Stimulated activated CD4-positive, alpha-beta T cell treated with anti-CD3 and anti-CD28 coated beads, Interleukin-12 subunit alpha, Interleukin-12 subunit beta, amount 100 ng/mL, for 48 hours (primary cell): ENCODE measurements at places on chromosomes 1 and 21.

DNA sequence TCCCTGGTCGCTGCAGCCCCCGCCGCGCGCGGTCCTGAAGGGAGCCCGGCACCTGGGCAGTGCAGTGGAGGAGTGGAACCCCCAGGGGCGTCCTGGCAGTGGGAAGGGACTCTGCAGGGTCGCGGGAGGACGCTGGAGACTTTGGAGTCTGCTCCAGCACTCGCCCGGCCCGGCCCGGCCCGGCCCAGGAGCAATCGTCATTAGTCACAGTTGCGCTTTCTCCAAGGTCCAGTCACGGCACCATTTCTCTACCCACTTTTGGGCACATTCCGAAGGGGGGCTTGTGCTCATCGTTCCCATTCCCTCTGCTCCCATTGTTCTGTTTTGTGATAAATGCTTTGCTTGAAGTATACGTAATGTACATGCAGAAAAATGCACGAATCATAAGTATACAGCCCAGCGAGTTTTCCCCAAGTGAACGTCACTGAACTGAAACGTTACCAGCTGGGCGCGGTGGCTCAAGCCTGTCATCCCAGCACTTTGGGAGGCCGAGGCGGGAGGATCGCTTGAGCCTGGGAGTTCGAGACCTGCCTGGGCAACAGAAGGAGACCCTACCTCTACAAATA is 999 bp downstream of the THAP3 start:
- DNase-seq, result no peak

DNA sequence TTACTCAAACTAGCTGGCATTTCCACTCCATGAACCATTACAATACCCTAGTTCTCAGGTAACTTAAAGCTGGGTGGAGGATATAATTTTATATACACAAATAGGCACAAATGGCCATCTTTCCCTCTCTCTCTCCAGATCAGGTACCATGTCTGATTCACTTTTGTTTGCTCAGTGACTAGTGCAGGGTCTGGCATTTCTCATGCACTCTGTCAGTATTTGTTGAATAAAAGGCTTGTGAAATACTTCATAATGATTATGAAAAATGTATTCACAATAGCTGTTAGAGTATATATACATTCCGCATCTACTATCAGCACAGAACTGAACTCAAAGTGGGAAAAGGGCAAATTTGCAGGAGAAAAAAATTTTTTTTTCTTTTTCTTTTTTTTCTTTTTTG is 510.2 kb upstream of the USP24 start:
- no peak for DNase-seq

DNA sequence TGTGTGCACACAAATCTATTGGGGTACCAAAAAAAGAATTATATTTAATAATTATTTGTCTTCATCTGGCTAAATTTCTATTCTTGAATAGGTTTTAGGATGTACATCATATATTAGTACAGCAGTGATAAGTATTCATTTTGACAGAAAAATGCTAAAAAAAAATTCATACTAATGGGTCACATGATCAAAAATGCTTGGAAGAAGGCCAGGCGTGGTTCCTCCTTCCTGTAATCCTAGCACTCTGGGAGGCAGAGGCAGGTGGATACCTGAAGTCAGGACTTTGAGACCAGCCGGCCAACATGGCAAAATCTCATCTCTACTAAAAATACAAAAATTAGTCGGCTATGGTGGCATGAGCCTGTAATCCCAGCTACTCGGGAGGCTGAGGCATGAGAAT is 26.9 kb upstream of the PTGFRN start:
- DNase-seq, result no peak

DNA sequence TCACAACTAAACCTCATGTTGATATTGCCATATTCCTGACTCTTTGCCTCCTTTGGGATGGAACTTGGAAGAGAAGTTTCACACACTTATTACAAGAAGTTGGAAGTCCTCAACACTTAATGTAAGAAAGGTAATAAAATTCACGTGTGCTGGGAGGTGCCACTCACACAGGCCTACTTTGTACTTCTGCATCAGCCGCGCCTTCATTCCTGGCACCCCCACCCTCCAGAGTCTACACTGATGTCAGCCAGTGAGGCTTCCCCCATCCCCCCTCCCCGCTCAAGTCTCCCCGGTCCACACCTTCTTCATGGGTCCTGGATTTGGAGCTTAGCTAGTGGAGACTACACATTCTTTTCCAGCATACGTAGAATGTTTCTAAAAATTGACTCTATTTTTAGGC is 24.8 kb upstream of the SLC45A1 start:
- DNase-seq, result no peak
